ENCODE measurements at places on chromosomes 13 and 19.
A peak's percentile ranks its signal among the peaks of the same experiment; 100 is the strongest.

DNA sequence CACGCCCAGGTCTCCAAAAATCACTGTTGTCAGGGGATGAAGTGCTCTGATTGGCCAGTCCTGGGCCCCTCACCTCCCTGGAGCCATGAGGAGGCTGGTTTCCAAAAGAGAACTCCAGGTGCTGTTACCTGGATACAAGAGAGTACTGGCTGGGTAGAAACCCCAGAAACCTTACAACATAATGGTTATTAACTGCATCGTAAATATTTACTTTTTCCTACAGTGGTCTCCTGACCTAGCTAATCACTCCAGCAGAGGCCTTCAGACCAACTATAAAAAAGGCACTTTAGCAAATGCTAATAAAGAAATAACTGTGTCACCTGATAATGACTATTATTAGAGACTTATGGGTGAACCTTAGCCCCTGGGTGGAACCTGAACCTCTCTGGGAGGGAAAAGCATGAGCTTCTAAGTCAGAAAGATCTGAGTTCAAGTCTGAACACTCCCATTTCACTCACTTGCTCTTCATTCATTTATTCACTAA lies 1.5 kb upstream of the IGSF23 start:
- peak; percentile 24 for DNase-seq

DNA sequence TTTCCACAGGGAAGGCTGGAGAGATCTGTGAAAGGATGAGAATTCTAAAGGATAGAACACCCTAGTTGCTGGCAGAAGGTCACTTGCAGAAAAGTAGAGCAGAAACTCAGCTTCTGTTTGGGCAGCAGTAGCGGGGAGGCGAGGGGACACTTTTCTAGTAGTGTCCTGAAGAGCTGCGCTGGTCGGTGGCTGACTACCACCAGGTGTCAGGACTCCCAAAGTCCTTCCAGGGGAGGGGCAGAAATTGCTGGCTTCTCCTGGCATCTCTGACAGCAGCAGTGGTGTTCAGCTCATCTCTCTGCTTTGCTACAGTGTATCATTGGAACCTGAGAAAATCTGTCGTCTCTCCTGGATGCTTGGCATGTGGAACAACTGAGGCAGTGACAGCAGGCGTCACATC lies 120.9 kb downstream of the ZDHHC20 start:
- DNase-seq, result no peak

DNA sequence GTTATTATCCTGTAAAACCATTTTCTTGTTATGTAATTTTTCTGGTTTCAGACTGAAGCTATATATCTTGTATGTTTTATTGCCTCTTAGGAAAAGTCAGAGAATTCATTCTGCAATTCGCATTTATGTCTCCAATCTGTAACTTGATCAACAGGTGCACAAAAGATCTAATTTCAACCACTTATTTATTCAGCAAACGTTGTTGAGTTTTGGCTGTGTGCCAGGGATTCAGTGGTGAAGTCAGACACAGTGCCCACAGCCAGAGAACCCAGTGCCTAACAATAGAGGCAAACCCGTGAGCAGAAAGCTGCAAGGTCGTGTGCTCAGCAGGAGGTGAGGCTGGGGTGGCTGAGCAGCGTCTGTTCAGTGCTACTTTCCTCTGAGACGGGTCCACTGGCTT lies 119.5 kb upstream of the MCF2L start:
- peak; percentile 100 for DNase-seq

DNA sequence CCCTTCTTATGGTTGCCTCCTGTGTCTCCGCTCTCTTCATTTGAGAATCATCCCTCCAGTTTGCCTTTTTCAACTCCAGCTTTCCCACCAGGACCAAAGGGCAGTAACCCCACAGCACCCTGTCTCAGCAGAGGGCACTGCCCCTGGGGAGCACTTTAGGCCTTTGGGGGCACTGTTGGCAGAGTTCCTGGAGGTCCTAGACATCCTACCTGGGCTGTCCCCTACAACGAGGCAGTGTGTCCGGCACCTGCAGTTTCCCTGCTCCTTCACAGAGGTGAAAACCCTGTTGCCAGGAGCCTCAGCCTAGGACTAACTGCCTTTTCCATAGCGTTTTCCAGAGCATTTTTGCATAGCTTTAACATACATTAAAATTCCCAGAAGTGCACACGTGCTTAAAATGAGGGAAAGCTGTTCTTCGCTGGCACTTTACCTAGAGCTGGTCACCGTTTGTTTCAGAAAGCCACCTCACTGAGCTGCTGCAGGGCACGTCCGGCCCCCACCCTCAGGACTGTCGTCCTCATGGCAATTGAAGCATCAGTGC lies 234.9 kb downstream of the TEX29 start:
- DNase-seq, result no peak

DNA sequence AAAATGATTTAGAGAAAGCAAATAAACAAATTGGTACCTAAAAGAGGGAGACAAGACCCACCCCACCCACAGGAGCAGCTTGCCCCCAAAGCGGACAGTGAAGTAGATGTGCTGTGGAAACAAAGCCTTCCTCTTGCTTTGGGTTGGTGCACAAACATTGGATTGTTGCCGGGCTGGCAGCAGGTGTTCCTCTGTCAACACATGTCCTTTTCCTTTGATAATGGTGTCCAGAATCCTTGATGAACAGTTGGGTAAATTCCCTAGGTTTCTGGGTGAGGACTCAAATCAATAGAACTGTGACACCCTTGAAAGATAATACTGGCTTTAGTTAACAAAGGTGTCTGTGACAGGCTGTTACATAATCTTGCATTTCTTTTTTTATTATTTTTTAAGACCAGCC lies 311.8 kb downstream of the SPRY2 start:
- DNase-seq, result peak; percentile 3

GRCh38 chr13:46181840-46182490 lies at the start of gene LCP1:
TSS of gene LCP1 (minus strand) at chr13:46182177. CDS start at chr13:46159662, 22,515 bp downstream.
- DNase-seq, result no peak

- DNase-seq, result no peak
These were observed at the start of gene AP2A1 for GRCh38 chr19:49766930-49767299. TSS of gene AP2A1 (plus strand) at chr19:49767001. CDS start at chr19:49767134, 133 bp downstream.

- no peak for DNase-seq
These were observed 21.5 kb upstream of the SERPINE3 start for GRCh38 chr13:51318015-51318414.

- no peak for DNase-seq
These were observed 16.0 kb upstream of the HSD17B14 start for GRCh38 chr19:48852292-48852691.

DNA sequence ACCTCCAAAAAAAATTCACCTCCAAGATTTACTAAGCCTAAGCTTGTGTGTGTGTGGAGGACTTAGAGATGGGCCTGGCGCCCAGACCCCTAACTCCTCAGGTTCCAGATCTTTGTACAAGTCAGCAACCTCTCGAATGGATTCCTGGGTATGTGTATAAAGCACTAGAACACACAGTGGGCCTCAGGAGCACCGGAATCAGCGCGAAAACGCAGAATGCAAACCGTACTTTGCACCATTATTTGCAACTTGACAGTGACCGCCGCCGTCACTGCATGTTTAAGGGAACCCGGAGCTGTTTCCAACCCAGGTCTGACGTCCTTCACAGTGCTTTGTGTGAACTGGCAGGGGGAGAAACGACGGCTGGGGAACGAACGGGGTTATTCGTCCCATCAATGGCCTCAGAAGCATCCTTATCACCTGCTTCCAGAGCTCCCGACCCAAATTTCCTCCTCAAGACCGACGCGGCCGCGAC lies 688 bp downstream of the ZNF606 start:
- DNase-seq, result no peak

DNA sequence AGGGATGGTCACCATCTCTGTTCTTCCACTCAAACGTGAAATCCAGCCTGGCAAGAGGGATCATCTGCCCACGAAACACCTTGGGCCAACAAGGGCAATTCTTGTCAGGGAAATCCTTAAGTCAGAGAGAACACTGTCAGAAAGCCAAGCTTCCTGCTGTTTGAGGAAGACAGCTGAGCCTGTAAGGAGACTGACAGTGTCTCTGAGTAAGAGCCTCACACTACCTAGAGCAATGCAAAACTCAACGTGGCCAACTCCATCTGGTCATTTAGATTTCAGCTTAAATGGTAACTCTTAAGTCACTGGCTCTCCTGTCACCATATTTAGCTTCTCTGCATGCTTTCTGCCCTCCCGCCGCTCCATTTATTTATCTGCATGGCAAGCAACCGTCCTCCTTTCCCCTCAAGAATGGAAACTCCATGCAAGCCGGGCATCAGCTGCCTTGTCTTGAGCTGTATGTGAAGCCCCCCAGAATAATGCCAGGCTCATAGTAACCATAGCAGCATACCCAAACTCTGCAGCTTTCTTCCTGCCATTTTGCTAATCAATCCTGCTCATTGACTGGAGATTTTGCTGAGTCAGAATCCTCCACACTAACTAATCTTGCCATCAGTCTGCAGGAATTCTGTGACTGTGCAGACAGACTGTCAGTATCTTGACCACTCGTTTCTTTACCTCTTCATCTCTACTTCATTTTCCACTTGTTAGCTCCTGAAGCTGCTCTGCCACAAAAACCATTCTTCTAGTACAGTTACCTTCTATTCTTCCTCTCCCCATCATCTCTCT lies 159.8 kb downstream of the IRS2 start:
- DNase-seq, result no peak

DNA sequence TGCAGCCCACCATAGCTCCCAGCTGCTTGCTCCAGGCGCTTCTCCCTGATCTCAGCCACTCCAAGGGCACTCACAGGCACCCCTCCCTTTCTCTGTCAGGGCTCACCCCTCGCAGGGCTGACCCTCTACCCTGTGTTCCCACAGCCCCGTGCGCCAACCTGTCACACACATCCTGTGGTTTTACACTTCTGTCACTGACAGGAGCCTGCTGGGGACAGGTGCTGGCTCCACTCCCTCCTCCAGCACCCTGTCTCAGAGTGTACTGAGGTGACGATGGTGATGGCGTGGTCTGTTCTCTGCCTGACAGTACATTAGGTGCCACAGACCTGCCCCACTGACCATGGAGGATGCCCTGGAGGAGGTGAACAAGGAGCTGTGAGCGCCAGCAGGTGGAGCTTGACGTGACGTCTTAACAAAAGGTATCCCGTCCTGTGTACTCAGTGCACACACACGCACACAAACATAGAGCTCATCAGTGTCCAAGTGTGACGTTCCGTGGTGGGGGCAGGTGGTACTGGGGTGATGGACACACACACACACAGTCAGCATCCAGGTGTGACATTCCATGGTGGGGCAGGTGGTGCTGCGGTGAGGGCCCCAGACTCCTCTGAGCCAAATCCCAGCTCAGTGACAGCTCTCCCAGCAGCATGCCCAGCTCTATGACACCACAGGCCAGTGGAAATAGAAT lies 20.9 kb downstream of the C19orf44 start:
- DNase-seq, result no peak

- DNase-seq, result no peak
These were observed 459.1 kb upstream of the GPC6 start for GRCh38 chr13:92767468-92767867.

DNA sequence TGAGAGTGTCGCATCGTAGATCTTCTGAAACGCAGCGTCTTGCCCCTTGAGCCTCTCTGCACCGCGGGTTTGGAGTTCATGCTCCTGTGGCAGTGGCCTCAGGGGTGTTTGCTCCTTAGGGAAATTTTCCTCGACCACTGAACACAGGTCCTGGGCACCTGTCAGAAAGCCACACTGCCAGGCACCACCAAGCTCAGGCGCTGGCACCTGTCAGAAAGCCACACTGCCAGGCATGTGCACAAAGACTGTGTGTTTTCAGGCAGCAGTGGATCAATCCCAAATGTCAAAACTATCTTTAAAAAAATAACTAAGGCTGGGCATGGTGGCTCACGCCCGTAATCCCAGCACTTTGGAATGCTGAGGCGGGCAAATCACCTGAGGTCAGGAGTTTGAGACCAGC lies 87.1 kb downstream of the ATP11A start:
- DNase-seq, result no peak

DNA sequence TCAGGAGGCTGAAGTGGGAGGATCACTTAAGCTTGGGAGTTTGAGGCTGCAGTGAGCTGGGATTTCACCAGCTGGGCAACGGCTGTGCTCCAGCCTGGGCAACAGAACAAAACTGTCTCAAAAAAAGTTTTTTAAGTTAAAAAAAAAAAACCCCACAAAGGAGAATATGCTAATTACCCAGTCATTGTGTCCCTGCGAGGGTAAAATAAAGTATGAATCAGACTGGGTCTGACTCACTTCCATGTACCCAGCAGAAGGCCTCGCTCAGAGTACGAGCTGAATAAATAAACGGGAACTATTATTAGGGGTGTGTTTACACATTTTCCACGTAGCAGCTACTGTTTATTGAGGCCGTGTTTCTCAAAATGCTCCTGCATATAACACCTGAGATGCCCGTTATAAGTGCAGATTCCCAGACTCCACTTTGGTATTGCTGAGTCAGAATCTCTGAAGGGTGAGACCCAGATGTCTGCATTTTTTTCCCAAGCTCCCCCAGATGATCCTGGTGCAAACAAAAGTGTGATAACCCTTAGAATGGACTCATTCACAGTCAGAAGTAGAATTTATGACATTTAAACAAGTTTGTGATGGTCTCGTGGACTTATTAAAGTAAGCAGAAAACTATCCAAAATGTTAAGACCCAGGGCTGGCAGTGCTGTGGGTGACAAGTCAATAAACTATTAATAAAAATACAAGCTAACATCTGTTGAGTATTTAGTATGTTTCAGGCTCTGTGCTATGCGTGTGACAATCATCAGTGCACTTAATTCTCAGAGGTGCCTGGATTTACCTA lies 28.2 kb downstream of the KCNC3 start:
- no peak for DNase-seq

GRCh38 chr13:52159159-52159982 lies at the start of gene NEK3:
TSS of gene NEK3 (minus strand) at chr13:52159597. CDS start at chr13:52156191, 3,406 bp downstream.
- peak; percentile 4 for DNase-seq

- peak; percentile 55 for DNase-seq
These were observed 8.3 kb upstream of the CDC42EP5 start for GRCh38 chr19:54481326-54481930.

DNA sequence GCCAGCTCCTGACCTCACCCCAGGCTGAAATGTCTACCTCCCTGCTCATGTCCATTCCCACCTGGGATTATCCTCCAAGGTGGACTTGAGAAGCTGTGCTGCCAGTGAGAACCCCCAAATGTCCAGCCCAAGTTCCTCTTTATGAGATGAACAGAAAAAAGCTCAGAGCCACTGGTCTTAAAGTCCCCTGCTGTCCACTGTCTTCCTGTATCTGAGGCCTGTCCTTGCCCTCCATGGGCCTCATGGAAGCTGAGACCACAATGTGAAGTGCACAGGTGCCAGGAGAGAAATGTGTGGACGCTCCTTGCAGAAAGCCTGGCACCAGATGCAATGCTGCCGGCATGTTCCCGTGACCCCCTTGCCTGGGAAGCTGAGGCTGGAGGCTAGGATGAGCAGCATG lies 3.3 kb upstream of the AMER2 start:
- no peak for DNase-seq

GRCh38 chr13:75129331-75129730 lies 352.6 kb downstream of the TBC1D4 start:
- no peak for DNase-seq

- DNase-seq, result no peak
These were observed 108.3 kb downstream of the ABCC4 start for GRCh38 chr13:95192998-95193397.
